Stomach (tissue), 19 donors: ENCODE measurements at places on chromosomes 2 and 18.

- no peak for DNase-seq
These were observed 176.8 kb downstream of the MYCN start for GRCh38 chr2:16117021-16117700.

- DNase-seq = no peak
These were observed 465.1 kb downstream of the TGIF1 start for GRCh38 chr18:3914833-3915610.

- peak; percentile 79 for DNase-seq
These were observed 79.8 kb downstream of the RHOB start for GRCh38 chr2:20526708-20527107.

DNA sequence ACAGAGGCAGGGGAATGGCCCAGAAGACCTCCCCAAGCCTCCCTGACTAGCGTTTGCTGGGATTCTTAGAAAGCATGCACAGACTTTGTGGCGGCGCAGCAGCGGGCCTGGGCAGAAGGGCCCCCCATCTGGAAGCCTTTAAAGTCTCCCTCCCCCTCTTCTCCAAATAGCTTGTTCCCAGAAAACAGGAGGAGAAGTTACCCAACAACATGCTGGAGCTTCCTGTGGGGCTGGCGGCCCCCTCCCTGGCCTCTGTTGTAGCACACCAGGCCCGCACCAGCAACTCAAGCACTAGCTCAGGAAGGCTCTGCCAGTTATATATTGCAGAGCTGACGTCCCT lies 334.8 kb downstream of the DYSF start:
- DNase-seq = no peak
